ENCODE measurements at places on chromosomes 13 and 19.

GRCh38 chr19:12779162-12779993 is 4.0 kb upstream of the HOOK2 start:
- no peak for DNase-seq

GRCh38 chr13:32752311-32752710 is 166.1 kb downstream of the PDS5B start:
- DNase-seq: no peak

DNA sequence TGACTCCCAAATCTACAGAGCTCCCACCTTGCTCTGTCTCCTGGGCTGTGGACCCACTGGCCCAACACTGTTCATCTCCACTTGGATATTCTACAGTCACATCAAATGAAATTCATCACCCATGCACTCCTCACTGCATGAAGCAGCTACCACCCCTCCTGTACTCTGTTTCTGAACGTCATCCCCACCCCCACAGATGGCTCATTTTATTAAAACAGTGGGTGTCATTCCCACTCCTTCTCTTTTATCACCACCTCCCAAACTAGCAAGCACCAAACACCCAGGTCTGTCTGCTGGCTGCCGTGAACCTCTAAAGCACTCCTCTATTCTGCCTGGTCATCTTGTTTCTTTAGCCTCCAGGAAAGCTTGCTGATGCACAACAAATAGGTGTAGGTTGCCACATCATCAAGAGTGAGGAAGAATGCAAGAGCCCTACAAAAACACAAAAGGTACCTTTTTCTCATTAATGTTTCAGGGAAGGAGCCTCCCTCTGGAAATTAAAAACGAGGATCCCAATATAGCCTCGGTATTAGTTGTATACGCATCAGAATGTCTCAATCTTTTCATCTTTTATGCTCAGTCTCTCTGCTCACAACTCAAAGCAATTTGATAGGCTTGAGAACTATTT is 91.8 kb downstream of the MIPEP start:
- DNase-seq: no peak

GRCh38 chr19:48596679-48597465 is 9.7 kb upstream of the SPACA4 start:
- no peak for DNase-seq

GRCh38 chr13:87536899-87537298 is 134.3 kb upstream of the SLITRK5 start:
- no peak for DNase-seq

DNA sequence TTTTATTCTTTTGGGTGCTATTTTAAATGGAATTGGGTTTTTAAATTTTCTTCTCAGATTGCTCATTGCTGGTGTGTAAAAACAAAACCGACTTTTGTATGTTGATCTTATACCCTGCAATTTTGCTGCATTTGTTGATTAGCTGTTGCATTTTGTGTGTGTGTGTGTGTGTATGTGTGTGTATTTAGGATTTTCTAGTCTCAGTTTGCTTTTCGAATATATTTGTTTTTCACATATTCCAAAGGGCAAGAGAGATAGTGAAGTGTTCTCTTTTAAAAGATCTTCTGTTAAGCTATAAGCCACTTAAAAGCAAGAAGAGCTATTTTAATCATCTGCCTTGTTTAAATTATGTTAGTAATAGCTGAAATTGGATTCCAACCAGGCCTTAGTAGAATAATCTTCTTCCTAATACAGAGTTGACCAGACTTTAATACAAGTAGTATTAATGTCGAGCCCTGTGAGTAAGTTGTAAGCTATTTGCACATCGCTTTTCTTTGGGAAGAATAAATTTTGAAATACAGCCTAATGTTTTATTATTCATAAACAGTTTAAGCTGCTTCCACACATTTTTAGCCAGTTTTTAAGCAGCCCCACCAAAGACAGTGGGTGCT is 57.4 kb downstream of the TM9SF2 start:
- DNase-seq: no peak

DNA sequence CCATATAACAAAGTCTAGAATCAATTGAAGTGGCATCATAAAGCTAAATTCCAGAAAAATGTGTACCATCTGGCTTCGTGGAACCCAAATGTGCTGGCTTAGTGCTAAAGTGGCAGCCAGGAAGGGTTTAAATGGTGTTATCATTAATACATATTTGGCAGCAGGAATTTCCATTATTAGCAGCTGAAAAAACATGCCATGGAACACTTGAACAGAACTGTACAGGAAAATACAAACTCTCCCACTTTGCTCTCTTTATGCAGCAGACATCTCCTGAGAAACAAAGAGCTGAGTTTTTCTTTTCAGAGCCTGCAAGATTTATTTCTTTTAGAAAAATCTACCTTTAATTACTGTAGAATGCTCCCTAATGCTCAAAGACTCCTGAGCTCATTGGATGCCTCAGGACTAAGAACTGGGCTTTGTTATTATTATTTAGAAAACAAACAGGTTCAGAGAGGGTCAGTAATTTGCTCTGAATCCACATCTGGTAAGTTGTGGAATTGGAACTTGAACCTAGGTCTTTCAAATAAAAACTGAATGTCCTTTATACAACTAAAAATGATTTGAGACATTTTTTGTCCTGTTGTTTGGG is 179.0 kb downstream of the LACC1 start:
- no peak for DNase-seq

DNA sequence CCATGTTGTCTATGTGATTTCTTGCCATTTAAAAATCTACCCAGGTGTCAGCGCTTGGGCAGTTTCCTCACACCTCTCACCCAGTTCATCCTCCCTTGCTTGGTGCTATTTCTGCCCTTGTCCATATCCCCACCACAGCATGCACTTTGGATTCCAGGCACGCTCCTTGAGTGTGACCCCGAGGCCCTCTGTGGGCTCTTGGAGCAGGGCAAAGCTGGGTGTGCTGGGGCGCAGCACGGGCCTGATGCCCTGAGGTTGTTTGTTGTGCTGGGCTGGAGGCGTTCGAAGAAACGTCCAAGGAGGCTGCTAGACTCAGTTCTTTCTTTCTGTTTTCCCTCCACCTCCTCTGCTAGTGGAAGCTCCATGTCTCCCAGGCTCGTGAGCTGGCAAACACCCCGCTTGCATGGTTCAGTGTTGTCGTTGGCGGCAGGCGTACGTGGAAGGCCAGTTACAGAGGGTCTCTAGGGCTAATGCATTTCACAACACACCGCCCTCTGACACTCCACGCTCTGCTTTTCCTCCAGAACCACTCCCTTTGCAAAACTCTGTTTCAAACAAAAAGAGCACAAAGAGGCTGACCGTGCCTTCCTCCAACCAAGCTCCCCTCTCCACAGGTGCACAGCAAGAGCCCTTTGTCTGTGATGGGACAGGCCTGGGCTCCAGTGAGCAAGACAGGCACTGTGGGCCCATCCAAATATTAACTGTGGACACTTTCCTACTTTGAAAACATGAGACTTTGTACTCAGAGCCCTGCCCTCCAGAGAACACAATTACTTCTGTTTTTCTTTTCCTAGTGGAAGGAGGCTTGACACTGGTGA is 117.7 kb upstream of the GJB6 start:
- no peak for DNase-seq

- DNase-seq: no peak
Measured at GRCh38 chr13:34103854-34104253, 285.9 kb downstream of the RFC3 start.

DNA sequence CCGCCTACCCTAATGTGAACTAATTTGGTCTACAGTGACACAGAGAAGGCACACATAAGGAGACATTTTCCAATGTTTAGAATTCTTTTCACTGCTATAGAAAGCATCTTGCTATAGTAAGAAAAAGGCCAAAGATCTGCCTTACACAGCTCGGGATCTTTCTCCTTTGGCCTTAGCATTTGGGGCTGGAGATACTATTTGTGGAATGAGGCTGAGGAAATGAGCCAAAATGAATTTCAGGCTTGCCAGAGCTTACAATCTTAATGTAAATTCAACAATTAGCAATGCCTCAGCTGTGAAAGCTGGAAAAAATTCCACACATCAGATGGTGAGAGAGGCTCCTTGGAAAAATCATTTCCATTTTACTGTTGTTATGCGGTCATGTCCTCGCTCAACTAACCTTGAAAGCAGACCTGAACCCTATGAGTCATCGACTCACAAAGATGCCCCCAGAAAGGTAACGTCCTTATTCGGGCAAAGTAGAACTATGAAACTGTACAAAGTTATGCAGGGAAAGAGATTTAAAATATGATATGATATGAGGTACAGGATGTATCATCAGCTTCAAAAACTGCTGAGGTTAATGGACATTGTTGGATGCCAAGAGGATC is 324.5 kb upstream of the NBEA start:
- no peak for DNase-seq
